ENCODE measurements at places on chromosomes 13 and 19.

- no peak for DNase-seq
Measured at GRCh38 chr13:37403776-37404527, 194.6 kb downstream of the POSTN start.

DNA sequence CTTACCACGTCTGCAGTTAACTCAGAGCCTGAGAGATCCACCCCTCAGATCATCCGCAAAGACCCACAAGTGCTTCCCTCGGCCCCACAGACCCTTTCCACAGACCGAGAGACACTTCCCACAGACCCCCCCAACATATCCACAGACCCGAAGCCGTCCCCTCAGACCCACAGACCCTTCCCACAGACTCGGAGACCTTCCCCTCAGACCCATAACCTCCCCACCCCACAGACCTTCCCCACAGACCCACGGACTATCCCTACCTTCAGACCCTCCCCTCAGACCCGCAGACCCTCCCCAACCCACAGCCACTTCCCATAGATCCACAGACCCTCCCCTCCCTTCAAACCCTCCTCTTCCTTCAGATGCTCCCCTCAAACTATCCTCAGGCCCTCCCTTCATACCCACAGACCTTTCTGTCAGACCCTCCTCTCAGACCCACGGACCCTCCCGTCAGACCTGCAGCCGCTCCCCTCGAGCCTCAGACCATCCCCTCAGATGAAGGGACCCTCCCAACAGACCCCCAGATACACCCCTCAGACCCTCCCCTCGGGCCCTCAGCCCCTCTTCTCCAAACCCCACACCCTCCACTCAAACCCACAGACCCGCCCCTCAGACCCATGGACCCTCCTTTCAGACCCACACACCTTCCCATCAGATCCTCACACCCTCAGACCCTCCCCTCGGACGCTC is 20.1 kb upstream of the TFDP1 start:
- no peak for DNase-seq

DNA sequence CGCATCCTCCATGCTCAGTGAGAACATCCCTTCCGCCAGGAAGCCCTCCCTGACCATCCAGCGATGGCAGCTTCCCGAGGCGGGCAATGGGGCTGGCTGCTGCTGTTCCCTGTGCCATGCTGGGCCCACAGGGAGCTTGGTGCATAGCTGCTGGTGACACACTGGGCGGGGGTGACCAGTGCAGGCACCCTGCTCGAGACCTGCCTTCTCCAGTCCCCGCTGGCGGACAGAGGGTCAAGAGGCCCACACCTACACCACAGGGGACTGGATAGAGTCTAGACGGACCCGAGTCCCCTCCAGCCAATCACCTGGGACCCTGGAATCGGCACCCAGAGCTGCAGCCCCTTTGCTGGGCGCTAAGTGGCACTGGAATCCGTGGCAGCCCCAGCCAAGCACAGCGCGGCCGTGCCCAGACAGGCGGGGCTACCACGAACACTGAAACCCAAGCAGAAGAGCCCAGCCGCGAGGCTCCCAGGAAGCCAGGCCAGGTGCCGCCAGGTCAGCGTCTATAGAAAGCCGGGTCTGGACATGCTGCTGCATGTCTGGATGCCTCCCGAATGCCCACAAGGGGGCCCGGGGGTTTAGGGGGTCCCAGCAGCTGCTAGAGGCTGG is 9.0 kb upstream of the TBXA2R start:
- DNase-seq = no peak

- no peak for DNase-seq
Measured at GRCh38 chr19:22610121-22610520, 24.0 kb upstream of the ZNF492 start.

GRCh38 chr19:44278181-44278690 is 18.6 kb downstream of the ZNF233 start:
- no peak for DNase-seq

DNA sequence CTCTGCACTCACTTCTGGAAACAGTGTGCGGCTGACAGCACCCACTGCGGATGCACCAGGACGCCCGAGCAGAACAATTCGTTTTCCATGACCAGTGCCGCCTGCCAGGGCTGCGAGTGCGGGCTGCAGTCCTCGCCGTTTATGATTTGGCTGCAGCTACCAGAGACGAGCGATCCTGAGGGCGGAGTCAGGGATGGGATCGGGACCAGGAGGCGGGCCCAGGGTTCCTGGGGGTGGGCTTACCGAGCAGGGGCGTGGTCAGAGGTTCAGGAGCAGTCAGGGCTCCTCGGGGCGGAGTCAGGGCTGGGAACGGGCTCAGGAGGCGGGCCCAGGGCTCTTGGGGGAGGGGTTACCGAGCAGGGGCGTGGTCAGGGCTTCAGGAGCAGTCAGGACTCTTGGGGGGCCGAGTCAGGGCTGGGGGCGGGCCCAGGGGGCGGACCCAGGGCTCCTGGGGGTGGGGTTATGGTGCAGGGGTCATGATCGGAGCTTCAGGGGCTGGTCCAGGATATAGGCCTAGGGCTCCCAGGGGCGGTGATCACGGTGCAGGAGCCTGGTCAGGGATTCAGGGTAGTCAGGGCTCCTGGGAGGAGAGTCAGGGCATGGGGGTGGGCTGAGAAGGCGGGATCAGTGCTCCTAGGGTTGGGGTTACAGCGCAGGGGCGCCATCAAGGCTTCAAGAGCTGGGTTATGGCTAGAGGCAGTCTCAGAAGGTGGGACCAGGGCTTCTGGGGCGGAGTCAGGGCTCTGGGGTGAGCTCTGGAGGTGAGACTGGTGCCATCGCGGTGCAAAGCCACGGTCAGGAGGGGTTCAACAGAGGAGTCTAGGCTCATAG is 1.7 kb downstream of the KLK4 start:
- peak; percentile 45 for DNase-seq

GRCh38 chr19:27652281-27652680 is 1560.7 kb downstream of the UQCRFS1 start:
- DNase-seq = no peak

DNA sequence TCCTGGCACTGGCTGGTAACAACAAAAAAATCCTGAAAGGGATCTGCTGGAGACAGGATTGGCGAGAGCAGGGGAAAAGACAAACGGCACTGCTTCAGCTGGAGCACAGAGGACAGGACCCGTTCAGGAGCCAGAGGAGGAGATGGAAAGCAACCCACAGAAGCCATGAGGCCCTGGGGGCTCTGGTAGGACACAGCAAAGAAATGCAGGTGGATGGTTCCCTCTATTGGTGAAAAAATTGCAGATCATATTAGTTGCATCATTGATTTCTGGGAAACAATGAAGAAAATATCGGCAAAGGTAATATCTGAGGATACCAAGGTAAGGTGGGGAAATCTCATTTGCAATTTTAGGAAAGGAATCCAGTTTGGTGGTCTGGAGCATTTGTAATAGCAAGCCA is 25.7 kb upstream of the TPP2 start:
- DNase-seq = no peak

DNA sequence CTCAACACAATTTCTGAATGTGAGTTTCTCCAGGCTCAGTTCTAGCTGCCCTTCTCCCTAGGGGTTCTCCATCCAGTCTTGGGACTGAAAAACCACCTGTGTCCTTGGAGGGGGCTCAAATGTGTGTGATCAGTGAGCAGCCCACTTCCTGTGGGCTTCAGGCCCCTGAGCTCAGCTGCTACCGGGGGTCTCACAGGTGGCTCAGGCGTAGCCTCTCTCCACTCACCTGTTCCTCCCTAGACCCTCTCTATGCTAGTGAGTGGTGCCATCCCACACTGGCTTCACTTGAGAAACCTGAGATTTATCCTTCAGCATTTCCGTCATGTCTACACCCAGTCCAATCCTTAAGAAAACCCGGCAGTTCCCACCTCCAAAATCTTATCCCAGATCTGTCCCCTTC is 39.8 kb upstream of the GPI start:
- no peak for DNase-seq

DNA sequence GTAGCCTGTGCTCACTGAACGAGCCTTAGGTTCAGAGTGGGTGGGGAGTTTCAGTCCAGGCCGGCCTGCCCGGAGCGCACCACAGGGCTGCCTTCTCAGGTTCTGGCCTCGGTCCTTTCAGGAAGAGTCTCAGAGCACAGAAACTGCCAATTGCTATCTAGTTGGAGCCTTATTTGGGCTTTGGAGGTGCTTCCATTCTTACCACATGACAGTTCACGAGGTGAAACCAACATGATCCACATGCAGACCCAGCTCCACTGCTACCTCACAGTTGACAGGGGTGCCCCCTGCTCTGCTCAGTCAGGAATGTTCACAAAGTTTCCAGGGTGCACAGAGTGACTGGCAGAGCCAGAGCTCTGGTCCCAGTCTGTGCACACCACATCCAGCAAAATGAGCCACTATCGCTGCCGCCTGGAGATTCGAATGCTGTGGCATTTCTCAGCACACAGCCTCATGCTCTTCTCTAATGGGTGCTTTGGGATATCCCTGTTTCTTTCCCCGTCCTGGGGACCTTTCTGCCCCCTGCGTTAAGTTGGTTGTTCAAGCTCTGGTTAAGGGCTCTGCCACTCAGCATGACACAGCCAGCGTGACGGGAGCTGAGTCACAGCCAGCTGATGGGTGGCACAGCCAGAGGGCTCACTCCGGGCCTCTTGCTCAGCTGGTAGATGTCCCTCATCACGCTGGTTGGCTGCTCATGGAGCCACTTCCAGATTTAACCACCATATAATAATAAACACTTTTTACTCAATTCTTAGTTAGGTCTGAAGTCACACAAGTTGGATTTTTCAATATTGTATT is 7.5 kb upstream of the SACS start:
- DNase-seq = no peak

DNA sequence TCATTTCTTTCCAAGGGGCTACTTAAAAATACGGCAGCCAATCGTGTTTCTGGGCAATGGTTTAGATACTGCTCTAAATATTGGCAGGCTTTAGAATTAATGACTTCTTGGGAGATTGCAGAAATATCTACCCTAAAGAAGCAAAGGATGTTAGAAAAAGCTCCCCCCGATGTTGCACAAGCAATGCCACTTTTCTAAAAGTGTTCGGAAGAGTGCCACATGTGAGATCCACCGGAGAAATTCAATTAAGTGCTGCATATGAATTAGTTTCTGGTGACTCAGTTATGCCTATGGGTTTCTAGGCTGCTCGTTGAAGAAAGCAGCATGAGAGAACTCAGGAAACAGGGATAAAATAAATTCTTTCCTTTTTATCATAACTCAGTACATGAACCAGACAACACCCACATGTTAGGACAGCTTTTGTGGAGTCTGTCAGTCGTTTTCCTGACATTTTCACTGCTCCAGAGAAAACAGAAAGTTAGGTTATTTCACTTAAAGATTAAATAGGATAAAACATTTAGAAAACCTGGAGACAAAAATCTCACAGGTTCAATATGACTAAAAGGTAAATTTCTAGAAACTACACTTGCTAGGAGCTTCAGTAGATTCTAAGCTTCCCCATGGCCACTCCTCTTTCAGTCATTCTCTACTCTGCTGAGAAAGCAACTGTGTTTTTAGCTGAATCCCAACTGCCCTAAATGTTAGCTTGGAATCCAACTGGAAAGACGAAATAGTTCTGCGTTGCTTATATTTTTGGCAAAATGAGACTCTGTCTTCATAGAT is 244.7 kb downstream of the DCLK1 start:
- DNase-seq = no peak

DNA sequence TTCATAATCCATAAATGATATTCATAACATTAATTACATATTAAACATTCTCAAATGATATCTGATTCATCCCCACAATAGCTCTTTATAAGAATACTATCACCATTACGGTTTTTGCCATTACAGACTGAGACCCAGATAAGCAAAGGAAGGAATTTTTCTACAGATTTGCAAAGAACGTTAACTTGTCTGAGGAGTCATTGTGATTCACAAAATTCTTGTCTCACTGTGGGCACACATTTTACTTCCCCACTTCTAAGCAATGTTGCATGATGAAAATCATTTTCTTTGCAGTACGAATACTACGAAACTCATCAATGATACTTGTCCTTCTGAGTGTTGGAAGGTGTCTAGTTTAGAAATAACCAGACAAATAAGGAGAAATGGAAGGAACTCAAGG is 70.1 kb downstream of the NALCN start:
- no peak for DNase-seq

DNA sequence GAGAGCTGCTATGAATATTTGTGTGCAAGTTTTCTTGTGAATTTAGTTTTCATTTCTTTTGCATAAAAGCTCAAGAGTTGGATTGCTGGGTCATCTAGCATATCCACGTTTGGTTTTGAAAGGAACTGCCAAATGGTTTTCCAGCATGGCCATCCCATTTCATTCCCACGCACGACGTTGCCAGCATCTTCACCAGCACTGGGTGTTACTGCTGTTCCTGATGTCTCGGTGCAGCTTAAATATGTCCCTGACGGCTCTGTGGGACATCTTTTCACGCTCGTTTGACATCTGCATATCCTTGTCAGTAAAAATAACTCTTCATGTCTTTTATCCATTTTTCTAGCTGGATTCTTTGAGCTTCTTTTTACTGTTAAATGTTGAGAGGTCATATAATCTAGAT is 123.7 kb downstream of the ATP11A start:
- DNase-seq = no peak

GRCh38 chr19:31448221-31448657 is 99.0 kb upstream of the TSHZ3 start:
- DNase-seq = peak; percentile 90

DNA sequence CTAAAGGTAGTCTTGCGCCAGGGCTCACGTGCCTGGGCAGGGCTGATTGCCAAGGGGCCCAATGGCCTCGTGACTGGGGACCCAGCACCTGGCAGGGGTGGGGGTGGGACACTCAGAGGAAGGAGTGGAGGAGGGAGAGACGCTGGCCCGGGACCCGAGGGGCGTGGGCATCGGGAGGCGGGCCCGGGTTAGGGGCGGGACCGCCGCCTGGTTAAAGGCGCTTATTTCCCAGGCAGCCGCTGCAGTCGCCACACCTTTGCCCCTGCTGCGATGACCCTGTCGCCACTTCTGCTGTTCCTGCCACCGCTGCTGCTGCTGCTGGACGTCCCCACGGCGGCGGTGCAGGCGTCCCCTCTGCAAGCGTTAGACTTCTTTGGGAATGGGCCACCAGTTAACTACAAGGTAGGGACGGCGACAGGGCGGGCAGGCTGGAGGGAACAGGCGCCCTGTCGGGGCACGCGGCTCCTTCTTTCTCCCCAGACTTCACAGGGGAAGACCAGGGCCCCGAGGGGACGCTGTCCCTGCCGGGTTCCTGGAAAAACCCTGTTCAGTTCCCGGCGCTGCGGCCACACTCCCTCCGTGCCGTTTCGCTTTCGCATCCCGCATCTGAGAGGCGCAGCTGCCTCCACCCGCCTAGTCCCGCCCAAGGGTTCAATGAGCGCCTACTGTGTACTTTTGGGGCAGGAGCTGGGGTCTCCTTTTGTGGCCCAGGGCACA is at the start of gene IFI30:
TSS of gene IFI30 (plus strand) at position 242 of the 717 bp plus-strand sequence. CDS start at position 271, 29 bp downstream.
- DNase-seq = peak; percentile 71

GRCh38 chr13:113856716-113857065 is 7.2 kb downstream of the GAS6 start:
- peak; percentile 17 for DNase-seq

GRCh38 chr19:13283871-13284270 is 133.7 kb downstream of the IER2 start:
- no peak for DNase-seq

All from right hindlimb (tissue), 1 donor.